ENCODE measurements at places on chromosomes 7 and 10. TPM values are rescaled to one million over a fixed set of nuclear protein-coding genes. Genes with fewer than 3 reads are reported as not detected.
A peak's percentile ranks its signal among the peaks of the same experiment; 100 is the strongest.

DNA sequence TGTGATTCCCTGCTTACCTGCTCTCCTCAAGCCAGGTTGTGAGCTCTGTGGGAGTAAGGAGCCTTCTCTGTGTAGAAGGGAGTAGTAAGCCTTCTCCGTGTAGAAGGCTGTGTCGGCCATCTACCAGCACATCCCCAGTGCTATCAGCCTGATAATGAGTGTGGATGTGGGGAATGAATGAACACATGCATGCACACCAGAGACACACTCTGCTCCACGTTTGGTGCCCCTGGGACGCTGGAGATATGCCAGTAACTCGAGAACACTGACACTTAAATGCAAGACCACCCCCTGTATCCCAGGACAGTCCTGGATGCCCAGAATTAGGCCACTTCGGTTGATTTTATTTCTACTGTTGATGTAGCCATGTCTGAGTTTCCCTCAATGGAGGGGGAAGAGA lies 21.1 kb upstream of the GPR26 start:
- no peak for DNase-seq

DNA sequence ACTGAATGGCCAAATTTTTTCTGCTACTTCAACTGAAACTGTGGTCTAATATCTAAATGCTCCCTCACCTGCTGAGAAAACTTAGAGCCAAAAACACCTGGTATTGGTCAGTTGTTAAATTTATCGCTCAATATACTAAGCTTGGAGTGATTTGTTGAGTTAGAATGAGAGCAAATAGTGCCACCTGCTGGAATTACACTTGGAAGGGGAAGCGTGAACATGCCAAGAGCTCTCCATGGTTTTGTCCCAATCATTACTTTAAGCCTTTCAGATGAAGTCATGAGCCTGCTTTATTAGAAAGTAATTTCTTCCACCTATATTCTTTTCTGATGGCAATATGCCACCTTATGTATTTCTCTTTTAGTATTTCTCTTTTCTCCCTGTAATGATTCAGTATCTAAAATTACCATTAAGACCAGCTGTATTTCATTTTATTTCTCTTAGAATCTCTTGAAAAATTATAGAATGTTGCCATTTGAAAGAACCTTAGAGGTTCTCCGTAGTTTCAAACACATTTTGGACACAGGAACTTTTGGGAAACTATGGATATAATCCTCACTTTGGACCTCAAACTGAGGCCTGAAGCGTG lies 447.8 kb upstream of the C7orf33 start:
- DNase-seq = peak; percentile 45

DNA sequence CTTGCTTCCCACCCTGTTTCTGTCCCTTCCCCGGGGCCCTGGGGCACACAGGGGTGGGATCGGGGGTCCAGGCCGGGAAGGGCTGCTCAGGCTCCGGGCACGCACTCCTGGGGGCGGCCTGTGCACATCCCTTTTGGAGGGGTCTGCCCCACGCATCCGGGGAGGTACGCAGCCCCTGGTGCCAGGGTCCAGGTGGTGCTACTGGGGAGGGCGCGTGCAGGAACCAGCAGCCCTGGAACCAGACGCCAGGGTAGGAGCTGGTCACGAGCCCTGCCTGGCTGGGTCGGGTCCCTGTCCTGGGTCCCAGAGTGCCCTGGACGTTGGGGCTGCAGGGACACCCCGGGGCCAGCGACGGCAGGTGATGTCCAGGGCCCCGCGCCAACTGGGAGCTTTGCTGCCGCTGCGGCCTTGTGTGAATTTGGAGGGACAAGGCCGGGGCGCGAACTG lies 53.4 kb downstream of the GLRX3 start:
- DNase-seq = no peak

GRCh38 chr7:2195400-2196246 lies 37.1 kb downstream of the MAD1L1 start:
- no peak for DNase-seq

- DNase-seq = no peak
Measured at GRCh38 chr10:15341502-15342128, 29.5 kb downstream of the FAM171A1 start.

DNA sequence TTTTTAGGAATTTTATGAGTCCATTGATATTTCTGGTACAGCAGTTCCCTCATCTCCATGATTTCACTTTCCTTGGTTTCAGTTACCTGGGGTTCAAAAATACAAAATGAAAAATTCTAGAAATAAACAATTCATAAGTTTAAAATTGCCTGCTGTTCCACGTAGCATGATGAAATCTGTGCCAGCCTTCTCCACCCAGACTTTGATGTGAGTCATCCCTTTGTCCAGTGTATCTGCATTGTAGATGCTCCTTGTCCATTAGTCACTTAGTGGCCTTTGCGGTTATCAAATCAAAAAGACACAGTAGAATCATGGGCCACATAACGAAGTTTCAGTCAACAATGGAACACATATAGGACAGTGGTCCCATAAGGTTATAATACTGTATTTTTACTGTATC lies 286.9 kb downstream of the PTEN start:
- DNase-seq = no peak

- no peak for DNase-seq
Measured at GRCh38 chr7:7932553-7932952, 36.0 kb upstream of the GLCCI1 start.

- DNase-seq = no peak
Measured at GRCh38 chr10:37206132-37206531, 80.7 kb downstream of the ANKRD30A start.

DNA sequence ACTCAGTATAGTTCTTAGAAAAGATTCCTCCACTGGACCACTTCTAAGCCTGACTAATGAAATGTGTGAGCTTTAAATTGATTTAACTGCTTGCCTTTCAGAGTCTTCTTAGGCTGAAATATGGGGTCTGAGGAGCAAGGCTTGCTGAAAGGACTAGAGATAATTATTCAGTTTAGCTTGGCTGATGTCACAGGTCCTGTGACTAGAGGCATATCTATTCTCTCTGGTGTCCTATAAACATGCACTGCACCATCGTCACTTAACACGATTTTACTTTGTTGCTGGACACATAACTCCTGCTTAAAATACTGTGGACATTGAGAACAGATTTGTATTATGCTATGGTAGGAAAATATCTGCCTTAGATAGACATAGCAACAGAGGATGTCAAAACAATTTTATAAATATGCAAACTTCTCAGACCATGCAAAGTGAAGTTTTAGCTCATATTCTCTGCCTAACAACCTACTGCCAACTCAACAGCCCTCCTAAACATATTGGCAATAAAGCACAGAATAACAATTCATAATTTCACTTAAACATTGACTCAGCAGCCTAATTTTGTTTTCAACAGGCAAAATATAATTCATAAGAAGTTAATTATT lies 80.2 kb downstream of the RNF133 start:
- no peak for DNase-seq

DNA sequence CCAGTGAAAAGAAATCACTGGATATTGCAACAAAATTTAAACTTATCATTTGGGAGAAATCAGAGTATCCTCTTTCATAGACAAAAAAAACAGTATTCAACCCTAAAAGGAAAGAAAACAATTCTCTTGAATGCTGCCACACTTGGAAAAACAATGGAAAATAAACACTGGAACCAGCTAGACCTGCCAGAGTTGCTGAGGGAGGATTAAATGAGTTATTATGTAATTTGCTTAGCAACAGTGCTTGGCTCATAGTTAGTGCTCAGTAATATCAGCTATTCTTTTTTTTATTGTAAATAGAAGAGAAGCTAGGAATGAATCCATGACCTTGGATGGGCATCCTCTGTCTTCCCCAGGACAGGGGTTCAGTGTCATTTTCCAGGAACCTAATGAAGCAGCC lies 11.0 kb upstream of the ZNF273 start:
- no peak for DNase-seq

- no peak for DNase-seq
Measured at GRCh38 chr7:152859781-152860191, 100.2 kb downstream of the ACTR3B start.

The OR9A2 gene
- not detected for polyA plus RNA-seq
